Left kidney (tissue), 8 donors: ENCODE measurements at places on chromosomes 4 and X.

- DNase-seq: no peak
Measured at GRCh38 chr4:54731976-54732375, 74.2 kb downstream of the KIT start.

GRCh38 chr4:17680559-17681280, 66.3 kb downstream of the MED28 start:
- no peak for DNase-seq

DNA sequence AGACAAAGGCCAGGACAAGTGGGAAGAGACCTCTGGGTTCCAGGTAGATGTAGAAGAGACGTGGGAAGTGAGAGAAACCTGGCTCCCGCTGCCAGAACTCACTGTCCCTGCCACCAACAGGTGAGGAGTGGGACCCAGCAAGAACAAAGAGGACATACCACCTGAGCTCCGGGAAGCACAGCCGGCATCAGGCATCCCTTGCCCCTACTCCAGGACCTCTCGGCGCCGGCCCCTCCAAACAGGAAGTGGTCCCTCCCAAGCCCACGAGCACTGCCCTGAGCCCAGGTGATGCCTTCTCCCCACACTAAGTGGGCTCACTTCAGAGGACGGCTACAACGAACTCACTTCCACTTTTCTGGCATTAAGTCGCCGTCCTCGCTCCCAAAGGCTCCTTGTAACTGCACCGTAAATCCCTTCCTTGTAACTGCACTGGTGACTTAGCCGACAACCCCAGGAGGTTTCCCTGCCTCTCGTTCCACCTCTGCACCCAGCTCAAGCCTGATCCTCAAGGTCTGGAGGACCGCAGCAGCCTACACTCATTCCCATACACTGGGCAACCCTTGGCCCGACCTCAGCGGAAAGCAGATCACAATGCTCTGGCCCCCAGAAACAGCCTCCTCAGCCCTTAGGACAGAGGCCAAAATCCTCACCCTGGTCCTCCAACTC, 8.8 kb downstream of the FAM53A start:
- DNase-seq: no peak

DNA sequence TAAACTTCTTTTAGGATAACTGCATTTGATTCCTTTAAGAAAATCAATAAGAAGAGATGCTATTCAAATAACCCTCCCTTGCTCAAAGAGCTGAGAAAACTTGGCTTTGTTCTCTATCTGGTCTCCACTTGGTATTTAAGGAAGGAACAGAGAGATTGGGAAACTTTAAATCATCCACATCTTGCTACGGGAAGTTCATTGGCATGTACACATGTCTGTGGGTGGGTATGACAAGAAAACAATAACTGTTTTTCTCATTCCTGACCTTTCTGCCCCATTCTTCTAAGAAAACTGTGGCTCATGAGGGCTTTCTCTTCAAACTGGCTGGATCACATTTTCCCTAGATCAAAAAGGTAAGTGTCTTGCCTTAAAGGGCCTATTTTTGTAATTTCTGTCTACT, 6.0 kb downstream of the SEL1L3 start:
- DNase-seq: no peak

- DNase-seq: no peak
Measured at GRCh38 chr4:38666766-38667084, 2.7 kb downstream of the KLF3 start.

- no peak for DNase-seq
Measured at GRCh38 chrX:39642071-39642470, 455.7 kb downstream of the BCOR start.

DNA sequence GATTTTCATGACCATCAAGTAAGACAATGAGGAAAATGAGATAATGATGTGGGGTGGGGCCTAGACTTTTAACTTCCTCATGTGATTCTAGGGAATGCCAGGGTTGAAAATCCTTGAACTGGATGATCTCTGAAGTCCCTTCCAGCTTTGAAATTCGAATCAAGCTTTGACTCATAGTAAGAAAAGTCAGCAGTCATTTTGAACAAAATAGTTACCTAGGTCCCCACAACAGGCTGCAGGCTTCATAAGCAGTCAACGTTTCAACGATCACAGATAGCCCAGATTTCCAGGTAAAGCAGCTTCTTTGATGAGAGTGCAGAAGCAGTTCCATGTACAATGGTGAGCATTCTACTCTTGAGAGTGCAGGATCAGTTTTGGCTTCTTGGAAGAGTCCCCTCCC, 93.7 kb downstream of the GRIA3 start:
- DNase-seq: no peak

DNA sequence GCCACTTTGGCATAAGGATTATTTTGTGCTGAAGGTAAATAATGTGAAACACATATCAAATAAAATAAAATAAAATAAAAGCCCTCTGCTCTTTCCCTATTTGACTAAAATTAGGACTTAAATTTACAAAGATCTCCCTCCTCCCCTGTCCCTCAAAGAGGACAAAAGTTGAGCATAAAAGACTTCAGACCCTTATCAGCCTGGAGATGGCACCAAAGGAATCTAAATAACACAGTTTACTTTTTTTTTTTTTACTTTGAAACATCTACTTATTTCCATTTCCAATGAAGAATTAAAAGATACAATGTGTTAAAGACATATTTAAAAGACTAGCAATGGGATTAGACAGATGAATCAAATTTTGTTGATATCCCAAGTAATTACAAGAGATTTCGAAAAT, 89.7 kb downstream of the EPHA5 start:
- no peak for DNase-seq

DNA sequence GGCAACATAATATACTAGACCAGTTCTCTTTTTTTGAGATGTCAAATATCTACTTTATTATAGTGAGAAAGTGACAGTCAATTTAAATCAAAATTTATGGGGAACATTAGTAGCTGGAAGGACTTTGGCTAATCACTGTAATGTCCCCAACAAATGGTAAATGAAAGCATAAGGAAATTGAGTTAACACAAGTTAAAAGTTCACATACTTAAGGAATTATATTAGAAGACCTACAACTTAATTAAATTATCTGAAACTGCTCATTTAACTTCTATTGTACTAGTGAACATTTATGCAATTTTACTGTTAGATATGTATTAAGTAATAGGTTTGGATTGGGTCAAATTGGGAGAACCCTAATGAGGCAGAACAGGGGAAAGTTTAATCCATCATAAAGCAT, 160.3 kb upstream of the TENM3 start:
- DNase-seq: no peak

DNA sequence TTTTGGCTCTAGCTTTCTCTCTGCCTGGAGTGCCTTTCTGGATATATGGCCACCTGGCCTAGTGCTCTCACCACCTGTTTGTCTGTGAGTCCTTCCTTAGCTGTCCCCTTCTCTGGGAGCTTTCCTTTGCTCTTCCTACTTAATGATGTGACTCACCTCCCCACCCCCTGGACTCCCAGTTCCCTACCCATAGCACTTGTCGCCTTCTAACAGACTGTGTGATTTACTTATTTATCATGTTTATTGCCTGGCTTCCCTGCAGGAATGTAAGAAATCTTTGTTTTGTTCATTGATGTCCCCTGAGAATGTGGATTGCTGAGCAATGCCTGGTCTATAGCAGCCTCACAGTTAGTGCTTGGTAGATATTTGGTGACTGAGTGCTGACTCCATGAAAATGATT, 18.9 kb downstream of the ADD1 start:
- DNase-seq: no peak
